ENCODE measurements at places on chromosomes 13 and 19. TPM values are rescaled to one million over a fixed set of nuclear protein-coding genes. Genes with fewer than 3 reads are reported as not detected.

FFAR1 gene
- total RNA-seq = not detected

HIPK4 gene
- total RNA-seq = 0.10 TPM

S1PR5 gene
- not detected for total RNA-seq

NOVA2 gene
- 11.1 TPM for total RNA-seq

ZNF135 gene
- total RNA-seq = 2.1 TPM

ZNF773 gene
- 13.0 TPM for total RNA-seq

ZNF615 gene
- 5.3 TPM for total RNA-seq

KLK12 gene
- total RNA-seq = not detected

C13orf42 gene
- total RNA-seq = not detected

ACTMAP gene
- total RNA-seq = 1.1 TPM

PRODH2 gene
- not detected for total RNA-seq

NLRP11 gene
- total RNA-seq = under 0.01 TPM

TINCR gene
- total RNA-seq = not detected

Measured in vein endothelial cell (primary cell).